ENCODE measurements at places on chromosomes 3 and 15.

- no peak for DNase-seq
Observed at GRCh38 chr3:99172736-99173657, 271.5 kb upstream of the DCBLD2 start.

DNA sequence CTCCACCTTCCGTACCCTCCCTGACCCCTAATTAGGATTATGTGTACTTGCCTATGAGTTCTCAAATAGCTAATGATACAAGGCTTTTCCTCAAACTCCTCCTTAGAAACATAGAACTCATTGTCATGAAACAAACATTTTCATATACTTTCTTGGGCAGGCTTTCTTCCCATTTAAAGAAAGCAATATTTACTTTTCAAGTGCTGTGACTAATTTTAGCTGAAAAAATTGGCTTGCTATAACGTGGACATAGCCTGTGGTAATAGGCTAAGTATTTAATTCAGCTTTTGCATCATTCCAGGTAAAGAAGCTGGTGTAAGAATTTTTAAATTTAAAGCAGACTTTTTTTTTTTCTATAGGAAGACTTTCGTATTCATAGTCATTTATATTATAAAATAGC is 208.7 kb downstream of the SOX2 start:
- DNase-seq: no peak

GRCh38 chr3:132326251-132326650 is 9.0 kb downstream of the ACP3 start:
- DNase-seq: no peak

DNA sequence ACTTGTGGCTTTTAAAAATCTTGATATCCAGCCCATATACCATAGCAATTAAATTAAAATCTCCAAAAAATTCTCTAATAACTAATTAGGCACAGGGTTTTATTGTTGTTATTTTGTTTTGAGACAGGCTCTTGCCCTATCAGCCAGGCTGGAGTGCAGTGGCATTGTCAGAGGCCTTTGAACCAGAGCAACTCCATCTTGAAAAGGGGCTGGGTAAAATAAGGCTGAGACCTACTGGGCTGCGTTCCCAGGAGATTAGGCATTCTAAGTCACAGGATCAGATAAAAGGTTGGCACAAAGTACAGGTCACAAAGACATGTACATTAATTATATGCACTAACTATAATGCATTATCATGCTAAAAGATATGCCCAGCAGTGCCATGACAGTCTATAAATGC is 31.2 kb upstream of the ACP3 start:
- no peak for DNase-seq

DNA sequence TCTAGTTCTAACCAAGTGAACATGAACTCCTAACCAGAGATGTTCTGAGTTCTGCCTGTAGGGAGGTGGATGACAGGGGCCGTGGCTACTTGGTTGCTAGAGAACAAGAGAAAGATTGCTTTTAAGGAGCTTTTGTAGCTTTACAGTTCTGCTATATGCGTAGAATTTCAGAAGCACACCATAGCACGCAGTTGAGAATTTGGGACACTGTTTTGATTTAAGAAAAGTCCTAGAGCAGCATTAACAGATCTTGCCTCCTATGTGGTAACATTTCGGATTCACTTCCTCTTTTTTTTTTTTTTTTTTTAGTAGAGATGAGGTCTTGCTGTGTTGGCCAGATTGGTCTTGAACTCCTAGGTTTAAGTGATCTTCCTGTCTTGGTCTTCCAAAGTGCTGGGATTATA is 181.7 kb downstream of the TCF12 start:
- DNase-seq: no peak

GRCh38 chr3:171727288-171727687 is 83.0 kb downstream of the PLD1 start:
- no peak for DNase-seq
